SJCRH30 (cell line): ENCODE measurements at places on chromosomes 3 and 15. TPM values are rescaled to one million over a fixed set of nuclear protein-coding genes. Genes with fewer than 3 reads are reported as not detected.
A peak's percentile ranks its signal among the peaks of the same experiment; 100 is the strongest.

- no peak for DNase-seq
Observed at GRCh38 chr3:160703974-160704373, 27.0 kb downstream of the ARL14 start.

DNA sequence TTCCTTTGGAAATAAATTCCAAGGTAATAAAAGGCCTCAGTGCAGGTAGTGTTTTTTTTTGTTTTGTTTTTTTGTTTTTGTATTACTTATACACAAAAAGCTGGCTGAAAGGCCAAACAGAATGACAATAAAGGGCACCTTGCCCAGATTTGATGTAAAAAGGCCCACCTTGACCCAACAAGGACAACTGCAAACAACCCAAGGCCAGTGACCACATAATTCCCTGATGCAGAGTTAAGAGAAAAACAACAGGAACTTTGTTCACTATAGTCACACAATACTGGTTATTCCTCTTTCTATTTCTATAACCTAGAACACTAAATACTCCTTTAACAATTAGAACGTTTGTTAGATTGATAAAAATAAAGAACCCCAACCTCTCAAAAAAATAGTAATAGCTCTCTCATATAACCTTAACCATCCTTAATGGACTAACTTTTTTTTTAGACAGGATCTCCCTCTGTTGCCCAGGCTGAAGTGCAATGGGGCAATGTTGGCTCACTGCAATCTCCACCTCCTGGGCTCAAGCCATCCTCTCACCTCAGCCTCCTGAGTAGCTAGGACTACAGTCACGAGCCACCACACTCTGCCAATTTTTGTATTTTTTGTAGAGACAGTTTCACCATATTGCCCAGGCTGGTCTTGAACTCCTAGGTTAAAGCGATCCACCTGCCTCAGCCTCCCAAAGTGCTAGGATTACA, 113.3 kb downstream of the MAGI1 start:
- DNase-seq, result no peak

- no peak for DNase-seq
Observed at GRCh38 chr3:53242155-53242554, 13.7 kb downstream of the TKT start.

- peak; percentile 4 for DNase-seq
Observed at GRCh38 chr15:35986191-35986721, 440.3 kb upstream of the DPH6 start.

DNA sequence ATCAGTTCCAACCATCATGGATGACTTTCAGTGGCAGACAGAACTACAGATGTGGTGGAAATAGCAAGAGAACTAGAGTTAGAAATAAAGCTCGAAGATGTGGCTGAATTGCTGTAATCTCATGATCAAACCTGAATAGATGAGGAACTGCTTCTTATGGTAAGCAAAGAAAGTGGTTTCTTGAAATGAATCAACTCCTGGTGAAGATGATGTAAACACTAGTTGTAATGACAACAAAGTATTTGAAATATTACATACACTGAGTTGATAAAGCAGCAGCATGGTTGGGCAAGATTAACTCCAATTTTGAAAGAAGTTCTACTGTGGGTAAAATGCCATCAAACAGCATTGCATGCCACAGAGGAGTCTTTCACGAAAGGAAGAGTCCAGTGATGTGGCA, 131.7 kb upstream of the FAM3D start:
- no peak for DNase-seq

DNA sequence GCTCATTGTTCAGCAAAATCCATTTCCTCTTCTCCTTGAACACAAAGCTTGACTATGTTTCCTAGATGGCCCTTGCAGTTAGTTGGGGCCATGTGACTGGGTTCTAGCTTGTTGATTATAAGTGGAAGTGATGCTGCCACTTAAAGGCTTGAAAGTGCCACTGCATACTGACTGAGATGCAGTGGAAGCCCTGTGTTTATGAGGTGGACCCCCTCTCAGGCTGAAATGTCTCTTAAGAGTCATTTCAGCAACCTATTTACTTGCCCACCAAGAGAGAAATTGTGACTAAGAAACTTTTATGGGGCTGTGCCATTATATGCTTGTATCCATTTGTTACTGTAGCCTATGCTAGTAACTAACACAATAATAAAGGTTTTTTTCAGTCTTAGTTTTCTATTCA, 8.4 kb upstream of the ANP32A start:
- peak; percentile 36 for DNase-seq

RLBP1 gene
- not detected in 2 replicates for total RNA-seq

ACOX2 gene
- 0.15 and 0.26 TPM in 2 replicates for total RNA-seq

SHC4 gene
- 1.2 and 1.8 TPM in 2 replicates for total RNA-seq

ETV5 gene
- total RNA-seq, result 62.8 and 64.7 TPM in 2 replicates

CCDC13 gene
- 0.33 and 0.34 TPM in 2 replicates for total RNA-seq
